ENCODE measurements at places on chromosomes 6 and 20. TPM values are rescaled to one million over a fixed set of nuclear protein-coding genes. Genes with fewer than 3 reads are reported as not detected.

- H3K27me3 ChIP-seq, result no peaks in the 10 kb centered on the region
- no peak overlapping the region for H3K4me3 ChIP-seq
- H3K36me3 ChIP-seq, result peaks cover 17% of the 10 kb centered on the region
- no peaks in the 10 kb centered on the region for H3K4me1 ChIP-seq
- no peak for DNase-seq
- H3K27ac ChIP-seq, result no peak overlapping the region
Measured at GRCh38 chr6:130895516-130895915, 68.3 kb downstream of the SMLR1 start.

- no peak overlapping the region for H3K4me3 ChIP-seq
- H3K36me3 ChIP-seq, result peaks cover 8% of the 10 kb centered on the region
- no peak overlapping the region for H3K27ac ChIP-seq
- H3K4me1 ChIP-seq, result peaks cover 28% of the 10 kb centered on the region
- DNase-seq, result no peak
- no peaks in the 10 kb centered on the region for H3K27me3 ChIP-seq
Measured at GRCh38 chr20:41577129-41578009, 40.8 kb downstream of the CHD6 start.

Gene MRPS10
- total RNA-seq, result 29.0 TPM

DNA sequence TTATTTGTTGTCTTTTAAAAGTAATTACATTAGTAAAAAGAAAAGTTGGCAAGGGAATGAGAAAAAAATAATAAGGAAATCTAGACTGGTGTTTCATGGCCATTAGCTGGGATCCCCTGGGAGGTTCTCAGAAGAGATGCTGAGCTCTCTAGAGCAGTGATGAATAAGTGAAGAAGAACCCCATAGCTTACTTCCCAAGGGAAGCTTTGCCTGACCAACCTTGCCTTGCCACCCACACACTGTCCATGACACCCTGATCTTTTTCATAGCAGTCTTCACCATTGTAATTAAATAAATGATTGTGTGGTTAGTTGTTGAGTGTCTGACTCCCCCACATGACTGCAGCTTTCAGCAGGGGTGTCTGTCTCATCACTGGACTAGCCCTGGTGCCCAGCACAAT lies 5.9 kb downstream of the C6orf163 start:
- H3K4me3 ChIP-seq, result no peak overlapping the region
- no peak overlapping the region for H3K27ac ChIP-seq
- no peaks in the 10 kb centered on the region for H3K4me1 ChIP-seq
- no peaks in the 10 kb centered on the region for H3K27me3 ChIP-seq

DNA sequence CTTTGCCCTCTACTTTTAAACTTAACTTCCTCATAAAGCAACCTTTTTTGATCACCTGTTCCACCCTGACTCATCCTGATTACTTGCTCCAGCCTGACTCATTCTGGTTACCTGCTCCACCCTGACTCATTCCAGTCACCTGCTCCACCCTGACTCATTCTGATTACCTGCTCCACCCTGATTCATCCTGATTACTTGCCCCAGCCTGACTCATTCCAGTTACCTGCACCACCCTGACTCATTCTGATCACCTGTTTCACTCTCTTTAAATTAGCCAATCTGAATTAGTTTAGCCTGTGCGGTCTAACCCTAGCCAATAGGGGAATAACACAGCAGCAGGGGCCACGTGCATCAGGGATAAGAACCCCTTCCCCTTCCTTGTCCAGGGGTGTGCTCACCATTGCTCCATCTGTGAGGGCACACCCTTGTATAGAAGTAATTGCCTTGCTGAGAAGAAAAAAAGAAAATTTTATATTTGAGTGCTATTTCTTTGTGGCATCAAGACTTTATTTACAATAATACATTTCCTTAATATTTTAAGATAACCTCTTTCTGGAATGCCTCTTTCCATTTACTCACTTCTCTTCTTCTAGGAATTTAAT lies 17.9 kb downstream of the HLA-G start:
- H3K4me3 ChIP-seq, result no peak overlapping the region
- H3K36me3 ChIP-seq, result no peaks in the 10 kb centered on the region
- peaks cover 88% of the 10 kb centered on the region for H3K27me3 ChIP-seq

- H3K27me3 ChIP-seq, result peaks cover 7% of the 10 kb centered on the region
- DNase-seq, result no peak
- no peak overlapping the region for H3K4me3 ChIP-seq
- H3K27ac ChIP-seq, result no peak overlapping the region
- peaks cover 39% of the 10 kb centered on the region for H3K4me1 ChIP-seq
Measured at GRCh38 chr6:108637963-108638362, 77.2 kb downstream of the FOXO3 start.

DNA sequence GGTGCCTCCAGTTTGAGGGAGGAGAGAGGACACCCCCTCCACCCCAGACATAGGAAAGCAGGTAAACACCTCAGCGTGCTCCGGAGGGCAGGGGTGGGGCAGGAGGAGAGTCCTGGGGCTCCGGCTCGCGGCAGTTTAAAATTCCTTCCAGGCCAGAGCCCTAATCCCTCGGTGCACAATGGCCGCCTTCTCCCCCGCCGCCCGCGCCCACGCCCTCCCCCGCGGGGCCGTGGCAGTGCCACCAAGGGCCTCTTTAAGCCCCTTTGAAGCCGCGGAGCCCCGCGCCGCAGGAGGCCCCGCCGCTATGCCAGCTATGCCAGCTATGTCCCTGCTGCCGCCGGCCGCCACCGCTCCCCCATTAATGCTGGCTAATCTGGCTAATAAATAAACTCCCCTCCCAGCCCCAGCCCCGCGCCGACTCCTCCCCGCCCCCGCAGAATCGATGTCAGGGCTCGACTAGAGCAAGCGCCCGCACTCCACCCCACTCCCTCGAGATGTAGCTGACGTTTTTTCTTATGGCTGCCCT lies 125.1 kb downstream of the MRPL14 start:
- no peaks in the 10 kb centered on the region for H3K36me3 ChIP-seq
- no peak for DNase-seq
- peaks cover 58% of the 10 kb centered on the region for H3K27me3 ChIP-seq
- H3K4me3 ChIP-seq, result peak overlapping the region; percentile 56
- H3K4me1 ChIP-seq, result peaks cover 25% of the 10 kb centered on the region

GRCh38 chr20:59308493-59309201 lies 8.2 kb downstream of the EDN3 start:
- no peak overlapping the region for H3K4me3 ChIP-seq
- H3K36me3 ChIP-seq, result no peaks in the 10 kb centered on the region
- DNase-seq, result no peak
- no peak overlapping the region for H3K27ac ChIP-seq
- H3K27me3 ChIP-seq, result peaks cover 22% of the 10 kb centered on the region

DNA sequence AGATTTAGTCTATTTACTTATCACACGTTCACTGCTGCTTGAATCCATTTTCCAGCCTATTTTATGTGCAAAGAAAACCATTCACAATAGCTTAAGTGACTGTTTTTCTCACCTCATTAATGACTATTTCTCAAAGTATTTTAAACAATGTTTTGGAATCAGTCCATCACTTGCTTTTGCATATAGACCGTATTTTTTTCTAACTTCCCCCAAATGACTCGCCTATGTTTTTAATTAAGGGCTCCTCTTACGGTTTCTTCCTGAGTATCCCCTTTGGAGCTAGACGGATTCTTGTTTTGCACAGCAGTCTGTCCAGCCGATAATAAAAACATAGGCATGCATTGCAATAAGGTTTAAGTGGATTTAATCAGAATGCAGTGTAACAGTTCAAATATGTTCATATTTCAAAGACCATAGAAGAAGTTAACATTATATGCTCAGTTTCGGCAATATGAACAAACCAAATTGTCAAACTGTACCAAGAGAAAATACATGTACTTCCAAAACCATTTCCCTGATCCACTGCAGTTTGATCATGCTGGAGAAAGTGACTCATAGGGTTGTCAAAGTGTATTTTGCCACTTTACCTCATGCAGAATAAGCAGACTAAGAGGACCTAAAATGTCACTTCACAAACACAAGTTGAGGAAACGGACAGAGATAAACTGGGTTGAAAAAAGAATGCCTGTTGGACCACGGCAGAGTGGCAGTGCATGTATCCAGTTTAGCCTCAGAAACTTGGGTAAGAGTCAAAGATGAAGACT lies 66.4 kb downstream of the HMGN3 start:
- no peak for DNase-seq
- H3K27me3 ChIP-seq, result no peaks in the 10 kb centered on the region
- no peaks in the 10 kb centered on the region for H3K4me1 ChIP-seq
- no peak overlapping the region for H3K4me3 ChIP-seq

DNA sequence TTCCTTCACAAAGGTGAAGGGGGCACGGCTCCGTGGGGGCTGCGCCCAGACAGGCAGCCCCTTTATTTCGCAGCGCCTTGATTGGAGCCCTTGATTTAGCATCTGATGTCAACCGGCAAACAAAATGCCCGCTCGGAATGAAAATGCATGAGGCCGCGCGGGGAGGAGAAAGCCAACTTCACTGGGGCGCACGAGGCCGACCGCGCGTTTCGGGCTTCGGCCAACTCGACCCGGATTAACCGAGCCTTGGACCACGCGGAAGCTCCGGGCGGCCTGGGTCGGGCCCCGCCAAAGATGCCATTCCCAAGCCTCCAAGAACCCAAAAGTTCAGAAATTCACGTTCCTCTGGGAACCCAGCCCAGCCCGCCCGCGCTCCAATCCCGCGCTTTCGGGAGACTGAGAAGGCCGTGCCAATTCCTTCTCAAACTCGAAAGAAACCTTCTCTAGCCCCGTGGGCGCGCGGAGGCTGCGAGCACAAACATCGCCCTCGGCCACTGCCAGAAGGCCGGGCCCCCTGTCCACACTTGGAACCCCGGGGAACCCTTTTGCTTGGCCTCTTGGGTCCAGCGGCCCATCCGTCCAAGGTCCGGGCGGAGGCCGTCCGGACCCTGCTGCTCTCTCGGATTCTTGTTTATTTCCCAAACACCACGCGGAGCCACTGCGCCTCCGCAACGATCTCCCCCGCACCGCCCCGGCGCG lies 879 bp upstream of the INSM1 start:
- peaks cover 83% of the 10 kb centered on the region for H3K27me3 ChIP-seq
- H3K4me3 ChIP-seq, result peak overlapping the region; percentile 88
- DNase-seq, result peak; percentile 47

Gene ROS1
- total RNA-seq, result not detected

GRCh38 chr6:142440600-142441293 lies 138.9 kb downstream of the ADGRG6 start:
- peaks cover 10% of the 10 kb centered on the region for H3K4me1 ChIP-seq
- DNase-seq, result no peak
- H3K36me3 ChIP-seq, result peaks cover 9% of the 10 kb centered on the region
- no peaks in the 10 kb centered on the region for H3K27me3 ChIP-seq
- H3K27ac ChIP-seq, result no peak overlapping the region
- H3K4me3 ChIP-seq, result no peak overlapping the region

Gene MED20
- total RNA-seq, result 34.8 TPM
